ENCODE measurements at places on chromosomes 5 and 9.

DNA sequence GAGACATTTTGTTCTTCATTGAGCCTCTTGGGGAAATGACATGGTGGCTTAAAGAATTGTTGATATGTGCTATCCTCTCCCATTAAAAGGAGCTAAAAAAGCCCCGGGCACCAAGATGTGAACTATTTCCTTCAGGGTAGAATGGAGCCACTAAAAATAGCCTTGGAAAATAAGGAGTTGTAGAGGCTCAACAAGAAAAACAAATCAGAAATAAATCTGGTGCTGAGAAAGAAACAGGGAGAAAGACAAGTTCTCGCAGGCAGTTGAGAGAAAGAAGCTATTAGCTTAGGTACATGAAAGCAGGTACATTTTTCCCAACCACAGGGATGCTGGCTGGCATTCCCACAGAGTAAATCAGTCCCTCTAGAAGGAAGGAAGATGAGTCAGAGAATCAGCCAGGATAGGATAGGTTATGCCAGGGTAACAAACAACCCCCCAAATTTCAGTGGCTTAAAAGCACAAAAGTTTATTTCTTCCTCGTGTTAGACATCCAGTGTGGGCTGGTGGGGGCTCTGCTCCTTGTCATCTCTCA, 134.6 kb upstream of the ADRA1B start:
- no peak for DNase-seq

GRCh38 chr9:129054163-129054851, 17.9 kb downstream of the MIGA2 start:
- no peak for DNase-seq

- DNase-seq = no peak
These were observed 14.3 kb upstream of the RNF130 start for GRCh38 chr5:180085837-180086236.

- no peak for DNase-seq
These were observed 195.3 kb upstream of the KLF9 start for GRCh38 chr9:70609542-70610286.

DNA sequence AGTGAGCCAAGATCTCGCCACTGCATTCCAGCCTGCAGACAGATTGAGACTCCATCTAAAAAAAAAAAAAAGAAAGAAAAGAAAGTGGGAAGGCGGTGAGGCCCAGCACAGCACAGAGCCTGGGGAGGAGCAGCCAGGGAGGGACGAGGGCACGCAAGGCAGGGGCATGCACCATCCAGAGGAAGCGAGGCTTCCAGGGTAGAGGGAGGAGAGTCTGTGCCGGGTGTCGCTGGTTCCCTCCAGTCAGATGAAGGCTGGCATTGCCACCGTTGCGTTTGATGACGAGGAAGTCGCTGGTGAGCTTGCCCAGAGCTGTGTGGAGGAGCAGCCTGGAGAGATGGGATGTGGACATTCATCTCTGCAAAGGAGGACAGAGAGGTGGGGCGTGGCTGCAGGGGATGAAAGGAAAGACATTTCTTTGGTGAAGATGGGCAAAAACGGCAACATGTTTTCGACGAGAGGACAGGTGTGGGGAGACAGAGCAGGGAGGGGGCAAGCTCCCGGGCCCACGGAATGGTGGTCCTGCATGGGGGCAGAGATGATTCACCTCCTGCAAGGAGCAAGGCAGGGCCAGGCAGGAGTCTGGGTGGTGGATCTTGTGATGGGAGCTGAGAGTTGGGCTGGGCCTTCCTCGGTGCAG, 18.6 kb upstream of the OLFM1 start:
- DNase-seq = no peak

DNA sequence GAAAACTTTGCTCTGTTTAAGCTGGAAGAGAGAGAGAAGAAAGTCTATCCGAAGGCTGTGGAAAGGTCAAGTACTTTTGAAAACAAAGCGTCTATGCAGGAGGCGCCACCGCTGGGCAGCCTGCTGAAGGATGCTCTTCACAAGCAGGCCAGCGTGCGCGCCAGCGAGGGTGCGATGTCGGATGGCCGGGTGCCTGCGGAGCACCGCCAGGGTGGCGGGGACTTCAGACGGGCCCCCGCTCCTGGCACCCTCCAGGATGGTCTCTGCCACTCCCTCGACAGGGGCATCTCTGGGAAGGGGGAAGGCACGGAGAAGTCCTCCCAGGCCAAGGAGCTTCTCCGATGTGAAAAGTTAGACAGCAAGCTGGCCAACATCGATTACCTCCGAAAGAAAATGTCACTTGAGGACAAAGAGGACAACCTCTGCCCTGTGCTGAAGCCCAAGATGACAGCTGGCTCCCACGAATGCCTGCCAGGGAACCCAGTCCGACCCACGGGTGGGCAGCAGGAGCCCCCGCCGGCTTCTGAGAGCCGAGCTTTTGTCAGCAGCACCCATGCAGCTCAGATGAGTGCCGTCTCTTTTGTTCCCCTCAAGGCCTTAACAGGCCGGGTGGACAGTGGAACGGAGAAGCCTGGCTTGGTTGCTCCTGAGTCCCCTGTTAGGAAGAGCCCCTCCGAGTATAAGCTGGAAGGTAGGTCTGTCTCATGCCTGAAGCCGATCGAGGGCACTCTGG, 32.6 kb downstream of the CD180 start:
- DNase-seq = no peak

- DNase-seq = no peak
These were observed 681 bp upstream of the ETF1 start for GRCh38 chr5:138543730-138544104.

GRCh38 chr9:3931996-3932906, 367.6 kb downstream of the GLIS3 start:
- no peak for DNase-seq

All from stimulated activated CD4-positive, alpha-beta T cell treated with anti-CD3 and anti-CD28 coated beads, TNF-alpha, amount 100 ng/mL, for 24 hours (primary cell).